ENCODE measurements at places on chromosomes 3 and 15.

DNA sequence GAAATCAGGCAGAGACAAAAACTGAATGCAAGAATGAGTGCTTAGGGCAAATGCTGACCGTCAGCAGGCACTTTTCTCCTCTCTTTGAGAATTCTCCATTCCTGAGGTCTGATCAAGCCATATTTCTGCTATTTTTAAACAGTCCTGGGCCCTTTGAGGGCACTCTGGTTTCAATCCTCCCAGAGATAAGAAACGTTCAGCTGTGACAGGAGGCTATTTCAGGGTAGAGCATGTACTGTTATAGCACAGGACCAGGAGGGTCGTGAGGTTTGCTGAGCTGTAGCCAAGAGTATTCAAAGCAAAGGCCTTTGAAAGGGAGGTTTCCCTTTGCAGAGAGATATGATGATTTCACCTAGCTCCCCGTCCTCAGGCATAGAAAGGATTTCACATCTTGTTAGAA lies 39.6 kb upstream of the PDZRN3 start:
- no peak for DNase-seq

DNA sequence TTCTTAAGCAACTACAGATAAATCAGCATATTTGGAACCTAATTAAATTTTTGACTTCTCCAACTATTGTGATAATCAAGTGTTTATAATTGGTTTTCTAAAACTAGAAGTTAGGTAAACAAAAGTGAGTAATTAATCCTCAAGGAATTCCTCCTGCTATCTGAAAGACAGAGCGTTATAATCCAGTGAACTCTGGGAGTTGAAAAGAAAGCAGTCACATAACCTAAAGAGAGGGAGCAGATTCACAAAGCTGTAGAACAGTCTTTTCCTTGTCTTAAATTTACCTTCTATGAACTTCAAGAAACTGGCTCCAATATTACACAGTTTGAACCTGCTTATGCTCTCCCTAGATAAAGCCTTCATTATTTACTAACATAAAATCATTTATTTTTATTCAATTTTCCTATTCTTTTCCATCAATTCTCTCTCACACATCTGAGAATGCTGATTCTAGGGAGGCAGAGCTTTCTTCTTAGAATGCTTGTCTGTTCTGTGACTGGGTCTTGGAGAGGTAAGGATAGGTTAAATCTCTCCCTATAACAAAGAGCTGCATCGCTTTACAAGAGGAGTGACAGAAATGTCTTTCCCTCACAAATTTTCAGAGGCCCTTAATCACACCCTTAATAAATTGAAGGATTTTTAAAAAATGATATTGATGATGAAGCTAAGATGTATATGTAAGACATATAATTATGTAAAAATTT lies 132.8 kb downstream of the TUSC7 start:
- no peak for DNase-seq

- DNase-seq: no peak
Observed at GRCh38 chr3:53994986-53995603, 103.4 kb upstream of the SELENOK start.

DNA sequence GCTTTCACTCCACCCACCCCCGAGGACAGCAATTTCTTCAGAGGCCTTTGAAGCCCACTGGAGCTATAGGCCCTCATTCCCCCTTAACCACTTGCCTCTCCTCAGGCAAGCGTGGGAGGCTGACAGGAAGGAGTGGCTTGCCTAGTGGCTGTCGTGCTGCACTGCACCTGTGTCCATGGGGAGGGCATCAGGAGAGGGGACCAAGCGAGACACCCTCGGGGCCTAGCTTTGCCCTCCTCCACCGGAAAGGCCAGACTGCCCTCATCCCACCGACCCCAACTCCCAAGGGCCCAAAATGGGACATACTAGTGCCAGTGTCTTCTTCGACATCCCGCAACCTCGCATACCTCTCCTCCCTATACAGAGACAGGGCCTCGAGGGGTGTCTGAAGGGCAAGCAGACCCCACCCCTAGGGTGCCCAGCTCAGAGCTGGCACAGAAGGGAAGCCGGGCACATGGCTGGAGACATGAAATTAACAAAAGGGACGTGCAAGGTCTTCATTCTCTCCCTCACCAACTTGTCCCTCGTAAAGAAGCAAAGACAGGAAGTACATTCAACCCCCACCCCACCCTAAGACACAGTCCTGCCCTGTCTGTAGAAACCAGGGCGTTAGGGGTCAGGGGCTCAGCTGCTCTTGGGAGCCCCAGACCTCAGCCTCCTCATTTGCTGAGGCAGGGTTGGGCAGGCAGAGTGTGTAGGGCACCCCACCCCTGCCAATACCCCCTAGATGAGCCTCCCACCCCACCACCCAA lies 24.3 kb downstream of the VIPR1 start:
- DNase-seq: no peak

GRCh38 chr3:67630666-67631362 lies 23.6 kb downstream of the SUCLG2 start:
- no peak for DNase-seq

GRCh38 chr15:73751899-73752805 lies 999 bp downstream of the INSYN1 start:
- no peak for DNase-seq

GRCh38 chr3:116425126-116425525 lies 20.2 kb downstream of the LSAMP start:
- peak; percentile 38 for DNase-seq

DNA sequence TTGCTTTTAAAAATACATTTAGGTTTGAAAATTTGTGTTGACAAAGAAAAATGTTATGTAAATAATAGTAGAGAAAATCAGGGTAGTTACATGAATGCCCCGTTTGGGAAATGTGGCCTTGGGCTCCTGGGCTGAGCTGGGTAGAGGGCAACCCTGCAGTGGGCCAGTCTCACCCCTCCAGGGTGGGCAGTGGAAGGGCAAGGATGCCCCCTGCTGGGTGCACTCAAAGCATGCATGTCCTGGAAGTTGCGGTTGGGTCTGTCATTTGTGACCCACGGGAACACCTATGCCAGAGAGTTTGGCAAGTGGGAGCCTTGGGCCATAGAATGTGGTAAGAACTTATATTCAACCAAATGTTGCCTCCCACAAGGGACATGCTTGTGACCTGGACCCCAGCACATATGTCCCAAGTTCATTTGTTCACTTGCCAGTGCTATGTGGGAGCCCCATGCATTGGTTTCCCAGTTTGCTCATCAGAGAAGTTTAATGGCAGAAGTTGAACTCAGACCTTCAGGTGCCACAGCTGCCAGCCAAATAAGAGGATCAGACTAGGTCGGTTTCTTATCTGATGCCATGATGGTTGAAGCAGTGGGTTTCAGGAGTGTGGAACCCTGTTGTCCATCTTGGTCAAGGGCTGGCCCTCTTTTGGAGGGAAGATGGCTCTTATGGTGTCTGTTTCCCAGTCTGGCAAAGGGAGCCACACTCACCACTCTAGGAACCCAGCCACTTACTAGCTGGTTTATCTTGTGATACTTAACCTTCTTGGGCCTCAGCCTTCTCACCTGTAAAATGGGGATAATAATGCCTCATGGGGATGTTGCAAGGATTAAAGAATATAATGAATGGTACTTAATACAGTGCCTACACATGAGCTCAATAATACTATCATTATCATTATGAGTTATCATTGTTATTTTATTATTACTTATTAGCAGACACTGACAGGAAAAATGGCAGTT lies 2.5 kb upstream of the PLCB2 start:
- peak; percentile 9 for DNase-seq
